Spinal cord (tissue), 10 donors: ENCODE measurements at places on chromosomes 5 and 9. TPM values are rescaled to one million over a fixed set of nuclear protein-coding genes. Genes with fewer than 3 reads are reported as not detected.

GRM6 gene
- 0.06 TPM for total RNA-seq

DNA sequence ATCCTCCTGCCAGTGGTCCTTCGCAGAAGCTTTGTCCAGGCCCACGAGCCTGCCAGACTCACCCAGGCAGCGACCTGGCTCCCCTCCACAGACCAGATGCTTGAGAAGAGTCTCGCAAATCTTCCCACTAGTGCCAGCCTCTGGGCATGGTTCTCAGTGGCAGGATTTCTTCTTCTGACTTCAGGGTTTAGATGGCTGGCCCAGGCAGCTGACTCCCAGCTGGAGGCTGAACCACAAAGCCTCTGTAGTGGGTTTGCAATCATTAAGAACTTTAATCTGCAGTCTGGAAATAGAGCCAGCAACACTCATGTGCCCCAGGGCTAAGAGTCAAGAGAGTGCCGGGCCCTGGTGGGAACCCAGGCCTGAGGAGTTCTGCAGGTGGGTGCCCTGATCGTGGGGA lies 90.6 kb upstream of the ICE1 start:
- no peak for DNase-seq
- H3K27me3 ChIP-seq = no peaks in the 10 kb centered on the region
- peaks cover 15% of the 10 kb centered on the region for H3K4me1 ChIP-seq
- no peaks in the 10 kb centered on the region for H3K36me3 ChIP-seq
- no peak overlapping the region for H3K27ac ChIP-seq
- no peak overlapping the region for H3K4me3 ChIP-seq

DNA sequence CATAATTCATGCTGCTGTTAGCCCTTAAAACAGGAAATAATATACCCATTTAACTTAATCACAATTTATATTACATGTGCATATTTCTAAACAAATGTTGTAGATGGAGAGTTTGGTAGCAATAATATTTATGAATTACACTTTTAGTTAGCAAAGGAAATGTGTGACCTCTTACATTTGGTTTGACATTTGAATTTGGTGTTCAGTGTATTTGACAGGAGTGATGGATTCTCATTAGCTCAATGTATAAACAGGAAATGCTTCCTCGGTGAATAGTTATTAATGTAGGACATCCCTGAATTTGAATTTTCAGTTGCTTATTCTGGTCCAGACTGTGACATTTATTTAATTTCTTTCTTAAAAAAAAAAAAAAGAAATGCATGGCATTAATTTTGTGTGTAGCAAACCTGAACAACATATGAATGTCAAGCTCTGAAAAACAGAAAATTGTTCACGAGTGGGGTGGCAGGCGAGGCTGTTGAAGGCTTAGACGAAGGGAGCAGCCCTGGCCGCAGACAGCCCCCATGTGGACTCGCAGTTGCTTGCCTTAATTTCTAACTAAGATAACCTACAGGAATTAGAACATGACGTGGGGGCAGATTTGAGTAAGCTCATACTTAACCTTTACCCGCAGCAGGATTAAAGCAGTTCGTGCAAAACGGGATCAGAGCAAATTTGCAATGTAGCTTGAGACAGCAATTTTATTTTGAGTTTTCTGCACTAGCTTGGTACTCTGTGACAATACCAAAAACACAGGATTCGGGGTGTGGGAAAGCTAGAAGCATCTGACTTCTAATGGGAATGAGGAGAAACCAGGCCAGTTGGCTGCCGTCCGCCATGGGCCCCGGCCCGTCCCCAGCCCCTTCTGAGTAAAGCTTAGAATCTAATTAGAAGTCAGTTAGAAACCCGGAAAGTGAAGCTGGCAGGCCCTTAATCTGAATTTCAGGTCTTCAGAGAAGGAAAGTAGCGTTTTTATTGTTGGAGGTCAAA lies 134.3 kb downstream of the MACROH2A1 start:
- no peak overlapping the region for H3K4me3 ChIP-seq
- H3K36me3 ChIP-seq = no peaks in the 10 kb centered on the region
- H3K27ac ChIP-seq = no peak overlapping the region
- no peak for DNase-seq

TMEM38B gene
- total RNA-seq = 14.6 TPM

TMEM215 gene
- 5.2 TPM for total RNA-seq

DNA sequence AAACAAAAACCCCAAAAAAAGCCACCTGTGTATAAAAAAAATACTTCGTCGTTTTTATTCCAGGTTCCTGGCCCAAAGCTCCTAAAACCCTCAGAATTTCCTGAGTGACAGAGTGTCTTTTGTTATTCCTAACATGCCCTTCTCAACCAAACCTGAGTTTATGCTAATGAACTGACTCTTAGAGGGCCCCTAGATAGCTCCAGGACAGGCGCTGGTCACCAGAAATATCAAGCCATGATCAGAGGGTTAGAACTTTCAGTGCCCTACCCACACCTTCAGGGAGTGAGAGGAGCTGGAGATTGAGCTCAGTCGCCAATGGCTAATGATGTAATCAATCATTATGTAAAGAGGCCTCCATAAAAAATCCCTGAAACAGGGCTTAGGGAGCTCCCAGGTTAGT lies 15.7 kb downstream of the AUH start:
- H3K27me3 ChIP-seq = no peaks in the 10 kb centered on the region
- no peaks in the 10 kb centered on the region for H3K4me1 ChIP-seq
- no peak overlapping the region for H3K27ac ChIP-seq
- no peak overlapping the region for H3K4me3 ChIP-seq
- peaks cover 14% of the 10 kb centered on the region for H3K36me3 ChIP-seq

DNA sequence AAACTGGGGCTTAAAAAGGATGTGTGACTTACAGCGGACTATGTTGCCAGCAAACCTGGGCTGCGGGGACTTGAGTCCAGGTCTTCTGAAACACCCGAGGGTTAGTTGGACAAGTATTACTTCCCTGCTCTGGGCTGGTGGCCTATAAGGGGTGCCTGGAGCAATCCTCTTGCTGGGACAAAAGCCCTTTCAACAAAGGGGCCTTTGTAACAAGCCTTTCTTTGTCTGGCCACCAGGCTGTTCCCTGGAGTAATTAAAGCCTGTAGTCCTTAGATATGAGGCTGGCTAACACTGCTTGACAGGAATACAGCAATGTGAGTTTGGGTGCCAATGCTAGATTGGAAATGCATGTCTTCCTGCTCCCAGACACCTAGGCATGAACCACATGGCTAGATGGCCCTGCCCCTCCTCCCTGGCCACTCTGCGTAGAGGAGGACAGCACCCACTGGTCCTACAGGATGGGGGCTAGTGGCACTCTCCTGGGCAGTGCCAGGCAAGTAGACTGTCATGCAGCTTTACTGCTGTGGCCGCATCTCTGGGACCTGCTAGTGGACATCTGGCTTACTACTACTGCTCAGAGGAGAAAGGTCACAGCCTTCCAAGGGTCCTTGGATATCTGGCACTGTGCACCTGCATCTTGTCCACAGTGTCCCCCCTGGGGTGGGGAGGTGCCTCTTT lies 343.1 kb downstream of the ZSWIM6 start:
- no peak overlapping the region for H3K27ac ChIP-seq
- H3K4me3 ChIP-seq = no peak overlapping the region
- H3K27me3 ChIP-seq = no peaks in the 10 kb centered on the region
- peaks cover 20% of the 10 kb centered on the region for H3K4me1 ChIP-seq

GRCh38 chr5:168676501-168676900 lies 97.3 kb upstream of the PANK3 start:
- no peaks in the 10 kb centered on the region for H3K27me3 ChIP-seq
- no peak overlapping the region for H3K4me3 ChIP-seq
- DNase-seq = no peak
- peaks cover 11% of the 10 kb centered on the region for H3K4me1 ChIP-seq
- no peak overlapping the region for H3K27ac ChIP-seq
